Right hindlimb (tissue), 1 donor: ENCODE measurements at places on chromosomes 16 and 17.

- DNase-seq: no peak
Measured at GRCh38 chr16:746637-747036, 5.8 kb upstream of the CIAO3 start.

DNA sequence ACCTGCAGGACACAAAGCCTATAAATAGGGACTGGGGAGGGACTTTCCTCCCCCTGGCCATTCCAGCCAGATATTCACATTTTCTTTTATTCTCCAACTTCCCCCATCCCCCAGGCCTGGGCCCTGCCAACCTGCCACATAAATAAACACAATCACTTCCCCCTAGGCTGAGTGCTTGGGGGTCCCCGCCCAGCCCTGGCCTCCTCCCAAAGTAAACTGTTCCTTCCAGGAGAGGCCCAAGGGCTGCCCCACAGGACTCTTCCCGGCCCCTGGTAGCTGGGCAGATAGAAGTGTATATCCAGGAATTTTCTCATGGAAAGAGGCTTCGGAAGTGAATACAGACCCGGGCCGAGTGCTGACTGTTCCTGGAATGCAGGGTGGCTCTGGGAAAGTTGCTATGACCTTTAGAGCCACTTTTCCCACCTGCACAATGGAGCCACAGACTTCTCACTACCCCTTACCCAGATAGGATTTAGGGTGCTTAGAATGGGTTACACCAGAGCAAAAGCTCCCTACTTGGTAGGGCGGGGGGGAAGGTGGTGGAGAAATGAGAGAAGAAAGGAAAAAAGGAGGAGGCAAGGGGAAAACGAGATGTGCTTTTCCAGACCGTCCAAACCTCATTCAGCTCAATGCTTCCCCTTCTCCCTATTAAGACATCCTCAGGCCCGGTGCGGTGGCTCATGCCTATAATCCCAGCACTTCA is 8.5 kb downstream of the CSF3 start:
- DNase-seq: no peak

GRCh38 chr16:85616607-85617321 is 3.6 kb downstream of the GSE1 start:
- DNase-seq: no peak

GRCh38 chr17:7236808-7237207 is 2.4 kb downstream of the PHF23 start:
- DNase-seq: no peak

GRCh38 chr16:4373909-4374742 is 2.5 kb downstream of the VASN start:
- peak; percentile 91 for DNase-seq

DNA sequence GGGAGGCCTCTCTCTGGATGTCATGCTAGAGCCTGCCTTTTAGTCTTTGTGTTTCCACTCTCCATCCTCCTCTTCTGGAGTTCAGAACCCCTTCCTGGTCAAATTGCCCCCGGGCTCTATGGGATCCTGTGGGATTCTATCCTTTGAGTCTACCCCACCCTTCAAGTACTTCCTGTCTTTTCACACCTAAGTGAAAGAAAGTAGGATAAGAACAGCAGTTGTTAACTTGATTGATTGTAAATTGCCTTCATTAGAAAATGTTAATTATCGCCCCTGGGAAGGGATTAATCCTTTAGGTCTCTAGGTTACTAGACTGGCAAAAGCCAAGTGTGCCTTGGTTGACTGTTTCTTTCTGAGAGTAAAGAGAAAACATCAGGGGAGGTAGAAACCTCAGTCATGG is 30.1 kb downstream of the PRKCB start:
- DNase-seq: no peak

DNA sequence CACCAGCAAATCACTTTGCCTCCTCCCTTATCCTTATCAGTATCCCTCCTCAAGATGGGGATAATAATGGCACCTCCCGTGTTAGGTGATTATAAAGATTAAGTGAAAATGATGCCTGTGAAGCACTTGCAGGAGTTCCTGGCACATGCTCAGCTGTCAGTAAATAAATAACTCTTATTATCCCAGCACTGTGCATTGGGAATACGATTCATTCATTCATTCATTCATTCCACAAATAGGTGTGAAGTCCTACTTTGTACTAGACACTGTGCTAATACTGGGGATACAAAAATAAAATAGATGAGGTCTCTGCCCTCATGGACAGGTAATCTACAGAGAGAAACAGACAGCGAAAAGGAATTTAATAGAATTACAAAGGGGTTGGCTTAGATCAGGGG is 2.0 kb downstream of the XYLT2 start:
- no peak for DNase-seq

- DNase-seq: no peak
Measured at GRCh38 chr17:50691550-50692447, 15.9 kb downstream of the ANKRD40 start.

DNA sequence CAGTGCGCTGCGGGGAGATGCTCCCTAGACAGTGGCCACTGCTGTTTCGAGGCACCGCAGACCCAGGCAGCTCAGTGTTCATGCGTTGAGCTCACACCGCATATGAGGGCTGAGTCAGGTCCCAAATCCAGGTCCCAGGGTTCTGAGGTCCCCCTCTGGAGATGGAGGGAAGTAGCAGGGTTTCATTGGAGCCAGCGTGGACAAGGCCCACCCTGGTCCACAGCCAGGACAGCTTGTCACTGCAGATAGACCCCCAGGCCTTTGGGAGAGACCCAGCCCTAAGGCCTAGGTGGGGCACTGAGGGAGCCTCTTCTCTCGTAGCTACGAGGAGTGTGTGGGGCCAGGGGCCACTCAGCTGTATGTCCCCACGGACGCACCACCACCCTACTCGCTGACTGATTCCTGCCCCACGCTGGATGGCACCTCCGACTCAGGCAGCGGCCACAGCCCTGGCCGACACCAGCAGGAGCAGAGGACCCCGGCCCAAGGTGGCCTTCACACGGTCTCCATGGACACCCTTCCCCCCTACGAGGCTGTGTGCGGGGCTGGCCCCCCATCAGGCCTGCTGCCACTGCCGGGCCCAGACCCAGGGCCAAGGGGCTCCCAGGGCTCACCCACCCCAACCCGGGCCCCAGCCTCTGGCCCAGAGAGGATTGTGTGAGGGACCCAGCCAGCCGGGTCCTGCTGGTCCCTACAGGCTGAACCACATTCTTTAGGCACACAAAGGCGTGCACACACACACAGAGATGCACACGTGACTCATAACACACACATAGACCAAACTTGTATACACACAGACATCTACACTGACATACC is 53.4 kb downstream of the BEAN1 start:
- no peak for DNase-seq
